ENCODE measurements at places on chromosomes 1 and 21.

- peak; percentile 68 for DNase-seq
These were observed 133.7 kb downstream of the CAPN8 start for GRCh38 chr1:223531742-223532341.

- DNase-seq: no peak
These were observed 5.0 kb downstream of the RAP1GAP start for GRCh38 chr1:21663951-21664805.

DNA sequence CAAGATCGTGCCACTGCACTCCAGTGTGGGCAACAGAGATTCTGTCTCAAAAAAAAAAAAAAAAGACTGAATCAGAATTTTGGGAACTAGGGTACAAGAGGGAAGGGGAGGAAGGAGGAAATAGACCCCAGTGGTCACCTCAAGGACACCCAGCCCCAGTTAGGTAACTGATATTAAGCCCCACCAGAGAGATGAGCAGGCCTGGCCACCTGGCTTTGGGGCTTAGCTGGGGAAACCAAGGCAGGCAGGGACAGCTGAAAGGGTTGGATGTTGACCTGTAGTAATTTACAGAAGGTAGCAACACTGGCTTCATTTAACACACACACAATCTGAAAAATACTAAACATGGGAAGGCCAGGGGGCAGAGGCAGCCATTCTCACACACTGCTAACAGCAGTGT is 5.2 kb upstream of the C1orf122 start:
- DNase-seq: no peak

DNA sequence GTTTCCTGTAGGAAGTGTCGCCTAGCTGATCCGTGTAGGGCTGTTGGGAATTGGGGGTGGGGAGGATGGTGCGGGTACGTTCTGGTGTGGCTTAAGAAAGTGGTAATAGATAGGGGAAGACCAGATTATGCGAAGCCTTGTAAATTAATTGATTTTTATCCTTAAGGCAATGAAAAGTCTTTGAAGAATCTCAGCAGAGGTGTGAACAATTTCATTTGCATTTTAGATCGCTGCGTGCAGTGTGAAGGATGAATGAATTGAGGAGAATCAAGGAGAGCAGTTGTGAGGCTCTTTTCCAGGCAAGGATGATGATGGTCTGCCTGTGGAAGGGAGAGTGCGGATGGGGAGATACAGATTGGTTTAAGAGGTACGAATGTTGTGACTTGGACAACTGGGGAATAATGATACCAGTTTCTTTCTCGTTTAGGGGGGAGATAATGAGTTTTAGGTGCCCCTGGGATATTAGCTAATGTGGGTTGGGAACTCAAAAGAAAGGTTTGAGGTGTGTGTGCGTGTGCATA is 813 bp upstream of the DEDD start:
- no peak for DNase-seq

DNA sequence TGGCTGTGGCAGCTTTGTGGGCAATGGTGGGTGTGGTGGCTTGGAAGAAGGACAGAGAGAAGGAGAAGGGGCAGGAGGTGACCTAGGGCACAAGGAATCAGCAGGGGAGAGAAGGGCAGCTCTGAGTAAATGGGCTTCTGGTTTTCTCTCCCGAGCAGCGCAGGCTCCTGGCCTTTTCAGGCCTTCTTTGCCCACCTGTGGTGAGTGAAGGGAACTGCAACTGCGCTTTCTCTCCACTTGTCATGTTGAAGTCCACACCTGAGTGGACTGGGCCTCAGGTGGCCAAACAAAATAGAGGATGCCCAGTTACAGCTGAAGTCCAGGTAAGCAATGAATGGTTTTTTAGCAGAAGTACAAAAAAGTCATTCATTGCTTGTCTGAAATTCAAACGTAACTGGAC is 29.4 kb upstream of the KCNA10 start:
- peak; percentile 63 for DNase-seq
